Fibroblast of lung (primary cell): ENCODE measurements at places on chromosomes 13 and 19. TPM values are rescaled to one million over a fixed set of nuclear protein-coding genes. Genes with fewer than 3 reads are reported as not detected.

DNA sequence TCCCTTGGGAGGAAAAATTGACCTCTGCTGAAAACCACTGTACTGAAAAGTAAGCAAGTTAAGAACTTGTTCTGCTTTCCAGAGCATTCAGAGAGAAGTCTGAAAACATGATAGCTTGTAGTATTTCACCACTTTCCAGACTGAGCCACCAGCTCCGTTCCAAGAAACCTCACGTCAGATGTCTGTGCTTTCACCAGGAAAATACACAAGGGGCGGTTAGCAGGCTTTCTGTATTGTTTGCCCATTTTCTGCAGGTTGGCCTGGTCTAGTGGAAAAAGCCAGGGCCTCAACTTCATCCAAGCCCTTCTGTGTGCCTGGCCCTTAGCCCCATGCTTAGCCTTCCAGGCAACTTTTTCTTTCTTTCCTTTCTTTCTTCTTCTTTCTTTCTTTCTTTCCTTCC, 36.4 kb downstream of the RXFP2 start:
- DNase-seq: peak; percentile 37

DNA sequence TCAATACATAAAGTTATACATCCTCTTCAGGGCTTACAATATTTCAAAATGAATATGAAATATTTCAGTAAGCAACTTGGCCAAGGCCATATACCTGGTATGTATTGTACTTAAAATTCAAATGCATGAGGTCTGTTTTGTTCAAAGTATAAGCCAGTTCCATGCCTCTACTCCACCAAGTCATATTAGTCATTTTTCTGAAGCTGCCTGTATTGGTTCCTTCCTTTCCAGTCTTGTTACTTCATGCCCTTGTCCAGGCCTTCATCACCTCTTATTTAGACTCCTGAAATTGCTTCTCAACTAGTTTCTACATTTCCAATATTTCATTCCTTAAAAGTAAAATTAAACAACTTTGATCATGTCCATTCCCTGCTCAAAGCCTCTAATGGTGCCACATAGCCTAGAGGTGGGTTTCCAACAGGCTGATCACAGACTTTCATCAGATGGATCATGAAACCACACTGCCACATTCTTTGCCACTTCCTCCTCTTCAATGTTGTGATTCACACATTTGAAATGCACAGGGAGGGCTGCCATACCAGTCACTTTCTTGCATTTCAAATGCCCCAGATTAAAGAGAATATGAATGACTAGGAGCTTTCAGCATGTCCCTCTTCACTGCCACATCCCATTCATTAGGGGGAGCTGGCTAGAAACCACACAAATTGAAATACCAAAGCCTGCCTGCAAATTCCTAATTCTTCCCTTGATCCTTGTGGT, 424.1 kb upstream of the DACH1 start:
- DNase-seq: peak; percentile 30

DNA sequence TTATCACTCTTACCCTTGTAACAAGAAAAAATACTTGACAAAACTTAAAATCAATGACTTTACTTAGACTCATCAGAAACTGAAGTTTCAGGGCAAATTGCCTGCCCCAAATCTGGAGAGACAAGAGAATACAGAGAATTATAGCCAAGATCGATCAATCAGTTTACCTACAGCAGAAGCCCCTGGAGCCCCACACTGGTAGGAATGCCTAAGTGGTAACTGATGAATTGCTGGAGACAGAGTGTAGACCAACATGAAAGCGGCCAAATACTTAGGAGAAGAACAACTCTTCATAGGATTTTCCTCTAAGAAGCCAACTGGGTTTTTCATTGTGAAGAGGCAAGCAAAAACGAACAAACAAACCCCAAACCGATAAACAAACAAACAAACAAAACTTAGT, 1430.0 kb downstream of the EFNB2 start:
- no peak for DNase-seq

DNA sequence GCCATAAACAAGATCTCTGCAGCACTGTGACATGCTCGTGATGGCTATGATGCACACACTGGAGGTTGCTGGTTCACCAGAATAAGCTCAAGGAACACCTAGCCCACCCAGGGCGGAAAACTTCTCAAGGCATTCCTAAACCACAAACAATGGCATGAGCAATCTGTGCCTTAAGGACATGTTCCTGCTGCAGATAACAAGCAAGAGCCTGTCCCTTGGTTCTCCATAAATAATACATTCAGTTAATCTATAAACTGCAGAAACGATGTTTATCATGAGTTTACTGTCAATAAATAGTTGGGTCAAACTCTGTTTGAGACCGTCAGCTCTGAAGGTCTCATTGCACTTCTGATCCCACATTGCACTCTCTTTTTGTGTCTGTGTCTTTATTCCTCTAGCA, 18.6 kb upstream of the ZNF266 start:
- no peak for DNase-seq

Gene OR7D2
- under 0.01 and 0.17 TPM in 2 replicates for total RNA-seq

Gene ZNF264
- 19.0 and 24.9 TPM in 2 replicates for total RNA-seq

DNA sequence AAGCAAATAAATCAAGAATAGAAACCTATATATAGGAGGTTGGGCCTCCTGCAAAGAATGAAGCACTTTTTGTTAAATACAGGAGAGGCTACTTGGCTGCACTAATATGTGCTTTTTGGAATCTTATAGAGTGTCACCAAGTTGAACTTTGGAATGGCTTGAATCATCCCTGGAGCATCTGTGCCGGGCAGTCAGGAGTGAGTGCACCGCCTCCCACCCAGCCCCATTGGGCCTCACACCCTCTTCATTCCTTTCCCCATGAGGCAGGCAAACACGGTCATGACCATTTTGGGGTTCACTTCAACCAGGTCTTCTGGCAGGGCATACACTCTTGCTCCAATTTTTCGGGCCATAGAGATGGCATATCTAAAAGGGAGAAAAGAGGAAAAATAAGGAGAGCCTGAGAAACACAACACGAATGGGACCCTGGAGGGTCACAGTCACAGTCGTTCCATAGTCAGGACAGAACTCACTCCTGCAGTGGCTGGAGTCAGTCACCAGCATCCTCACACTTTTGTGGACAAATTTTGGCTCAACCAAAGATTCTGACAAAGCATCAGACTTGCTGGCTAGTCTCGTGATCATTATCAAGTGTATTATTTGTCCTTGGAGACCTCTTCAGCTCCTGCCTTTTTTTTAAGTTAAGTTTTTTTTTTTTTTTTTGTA, 22.7 kb upstream of the CPB2 start:
- no peak for DNase-seq

GRCh38 chr13:48457578-48458242, 44.8 kb upstream of the LPAR6 start:
- no peak for DNase-seq

Gene N4BP2L1
- total RNA-seq: 5.6 and 5.9 TPM in 2 replicates

DNA sequence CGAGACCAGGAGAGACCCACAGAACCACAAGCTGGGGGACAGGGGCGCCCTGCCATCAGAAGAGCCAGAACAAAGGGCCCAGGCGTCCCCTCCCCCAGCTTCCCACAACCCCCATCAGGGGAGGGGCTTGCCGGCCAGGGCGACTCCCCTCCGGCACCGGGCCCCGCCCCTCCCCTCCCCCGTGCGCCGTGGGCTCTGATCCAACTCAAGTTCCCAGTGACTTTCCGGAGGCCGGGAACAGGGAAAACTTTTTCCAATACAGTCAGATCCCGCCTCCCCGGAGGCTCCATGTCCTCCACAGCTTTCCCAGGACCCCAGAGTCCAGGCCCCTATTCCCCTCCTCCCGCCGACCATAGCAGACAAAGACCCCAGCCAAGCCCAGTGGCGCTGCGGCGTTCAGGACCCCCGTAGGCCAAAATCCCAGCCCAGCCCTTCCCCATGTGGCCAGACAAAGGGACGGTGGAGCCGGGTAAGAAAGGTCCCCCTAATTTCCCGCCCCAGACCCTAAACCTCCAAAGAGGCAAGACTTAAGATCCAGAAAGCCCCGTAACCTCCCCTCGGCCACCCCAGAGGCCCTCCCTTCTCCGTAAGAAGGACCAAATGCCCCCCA, 673 bp downstream of the TEAD2 start:
- peak; percentile 82 for DNase-seq

GRCh38 chr19:1315470-1316166, 29.9 kb downstream of the EFNA2 start:
- DNase-seq: peak; percentile 40

- no peak for DNase-seq
Measured at GRCh38 chr13:44805585-44805984, 183.7 kb downstream of the NUFIP1 start.

DNA sequence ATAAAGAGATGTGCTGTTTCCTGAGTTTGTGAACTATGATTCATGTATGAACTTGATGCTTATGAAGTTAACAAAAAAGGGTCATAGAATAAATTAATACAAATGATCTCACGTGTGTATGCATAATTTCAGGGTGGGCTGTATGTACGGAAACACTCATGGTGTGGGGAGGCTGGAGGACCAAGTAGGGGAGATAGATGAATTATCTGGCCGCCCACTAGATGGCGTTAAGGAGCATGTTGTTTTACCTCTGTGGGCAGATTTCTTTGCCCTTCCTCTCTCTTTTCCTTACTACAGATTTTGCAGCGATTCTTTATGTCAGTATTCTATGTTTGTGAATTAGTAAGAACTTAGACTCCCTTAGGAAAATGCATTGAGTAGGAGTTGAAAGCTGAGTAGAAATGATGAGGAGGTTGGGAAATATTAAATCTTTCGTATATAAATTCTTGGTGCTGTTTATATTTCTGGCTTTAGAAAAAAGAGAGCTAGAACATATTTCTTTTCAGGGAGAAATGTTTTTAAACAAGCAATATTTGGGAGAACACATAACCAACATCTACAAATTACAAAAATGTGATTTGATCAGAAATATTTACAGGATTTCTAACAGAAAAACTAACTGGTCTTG, 47.4 kb upstream of the TMTC4 start:
- DNase-seq: peak; percentile 32

GRCh38 chr19:13684021-13684420, 80.3 kb upstream of the MRI1 start:
- no peak for DNase-seq

- DNase-seq: no peak
Measured at GRCh38 chr19:49613374-49613773, 22.4 kb downstream of the PRR12 start.

DNA sequence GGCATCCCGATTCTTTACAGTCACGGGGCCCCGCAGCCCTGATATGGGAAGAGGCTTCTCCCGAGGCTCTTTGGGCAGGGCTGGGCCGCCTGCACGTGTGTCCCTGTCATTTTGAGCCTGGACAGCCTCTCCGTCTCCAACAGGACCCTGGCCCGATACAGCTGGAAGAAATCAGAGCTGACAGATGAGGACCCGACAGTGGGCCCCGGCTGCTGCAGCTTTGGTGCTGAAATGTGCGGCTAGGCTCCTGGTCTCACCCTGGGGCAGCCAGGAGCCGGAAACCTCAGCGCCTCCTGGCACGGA, 3.2 kb downstream of the PIAS4 start:
- no peak for DNase-seq

DNA sequence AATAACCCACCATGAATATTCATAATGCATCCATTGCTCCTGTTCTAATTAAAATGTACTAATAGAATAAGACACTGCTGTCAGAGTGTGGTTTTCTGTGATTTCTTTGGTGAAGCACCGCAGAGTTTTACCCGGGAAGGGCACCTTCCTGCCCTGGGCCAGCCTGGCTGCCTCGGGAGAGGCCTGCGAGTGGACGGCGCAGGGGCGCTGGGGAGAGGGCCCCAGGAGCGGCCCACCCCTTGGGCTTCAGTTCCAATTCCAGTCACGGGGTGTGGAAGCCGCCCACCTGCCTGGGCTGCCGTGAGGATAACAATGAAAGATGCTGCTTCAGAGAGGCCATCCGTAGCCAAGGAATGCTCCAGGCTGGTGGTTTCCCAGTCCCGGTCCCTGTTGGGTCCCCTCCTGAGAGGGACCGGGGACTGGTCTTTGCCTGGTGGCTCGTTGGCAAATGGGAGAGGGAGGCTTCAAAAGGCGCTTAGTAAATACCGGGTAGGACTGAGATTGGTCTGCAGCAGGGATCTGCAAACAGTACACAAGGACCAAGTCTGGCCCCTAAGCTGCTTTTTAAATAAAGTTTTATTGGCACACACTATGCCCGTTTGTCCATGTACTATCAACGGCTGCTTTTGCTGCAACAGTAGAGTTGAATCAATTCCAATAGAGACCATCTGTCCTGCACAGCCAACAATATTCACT, 18.0 kb downstream of the TCF3 start:
- DNase-seq: no peak

- DNase-seq: no peak
Measured at GRCh38 chr13:41402691-41403511, 54.4 kb upstream of the RGCC start.

GRCh38 chr19:5006201-5006600, 37.3 kb downstream of the KDM4B start:
- no peak for DNase-seq

Gene ZNF223
- 4.6 and 5.3 TPM in 2 replicates for total RNA-seq

Gene PGLYRP2
- not detected in 2 replicates for total RNA-seq

GRCh38 chr13:34993470-34993869, 51.4 kb downstream of the NBEA start:
- DNase-seq: peak; percentile 49

Gene ZFP82
- total RNA-seq: 8.5 and 9.2 TPM in 2 replicates

GRCh38 chr19:2494447-2495129, 18.7 kb downstream of the GADD45B start:
- peak; percentile 77 for DNase-seq

GRCh38 chr13:21670006-21670882, 629 bp upstream of the FGF9 start:
- DNase-seq: peak; percentile 61

DNA sequence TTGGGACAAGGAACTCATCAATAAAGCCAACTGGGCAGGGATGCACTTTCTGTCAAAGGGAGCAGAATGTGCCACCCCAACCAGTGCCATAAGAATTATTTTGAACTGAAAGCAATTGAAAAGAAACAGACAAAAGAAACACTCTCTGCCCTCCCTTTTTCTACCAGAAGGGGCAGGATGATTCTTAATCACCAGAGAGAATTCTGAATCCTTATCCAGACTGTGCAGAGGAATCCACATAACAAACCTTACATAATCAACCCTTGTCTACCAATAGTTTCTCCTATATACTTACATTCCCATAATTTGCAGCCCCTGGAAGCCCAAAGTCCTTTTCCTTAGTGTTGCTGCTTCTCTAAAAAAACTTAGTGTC, 520.7 kb upstream of the NBEA start:
- no peak for DNase-seq

Gene GPR32
- total RNA-seq: not detected in 2 replicates

GRCh38 chr19:36032251-36033104, at the start of gene CLIP3:
CLIP3 (minus strand) TSS chr19:36032873; CDS start chr19:36032357, 516 bp downstream.
- DNase-seq: peak; percentile 63
